ENCODE measurements at places on chromosomes 6 and 20.

DNA sequence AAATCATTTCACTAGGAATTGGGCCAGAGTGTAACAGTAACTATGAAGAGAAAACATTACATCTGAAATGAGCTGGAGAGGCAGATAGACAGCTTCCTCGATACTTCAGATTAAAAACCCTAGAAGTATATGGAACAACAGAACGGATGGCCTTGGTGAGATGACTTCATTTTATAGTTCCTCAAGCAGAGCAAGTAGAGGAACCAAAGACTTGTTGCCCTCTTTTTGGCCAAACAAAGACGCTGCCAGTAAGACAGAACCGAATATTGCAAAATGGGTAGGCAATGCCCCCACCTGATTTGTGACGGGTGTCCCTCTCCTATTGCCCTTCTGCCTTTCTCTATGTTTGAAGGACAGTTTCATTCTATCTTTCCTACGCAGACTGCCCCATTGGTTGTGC, 53.5 kb downstream of the AGPAT4 start:
- no peak for DNase-seq

DNA sequence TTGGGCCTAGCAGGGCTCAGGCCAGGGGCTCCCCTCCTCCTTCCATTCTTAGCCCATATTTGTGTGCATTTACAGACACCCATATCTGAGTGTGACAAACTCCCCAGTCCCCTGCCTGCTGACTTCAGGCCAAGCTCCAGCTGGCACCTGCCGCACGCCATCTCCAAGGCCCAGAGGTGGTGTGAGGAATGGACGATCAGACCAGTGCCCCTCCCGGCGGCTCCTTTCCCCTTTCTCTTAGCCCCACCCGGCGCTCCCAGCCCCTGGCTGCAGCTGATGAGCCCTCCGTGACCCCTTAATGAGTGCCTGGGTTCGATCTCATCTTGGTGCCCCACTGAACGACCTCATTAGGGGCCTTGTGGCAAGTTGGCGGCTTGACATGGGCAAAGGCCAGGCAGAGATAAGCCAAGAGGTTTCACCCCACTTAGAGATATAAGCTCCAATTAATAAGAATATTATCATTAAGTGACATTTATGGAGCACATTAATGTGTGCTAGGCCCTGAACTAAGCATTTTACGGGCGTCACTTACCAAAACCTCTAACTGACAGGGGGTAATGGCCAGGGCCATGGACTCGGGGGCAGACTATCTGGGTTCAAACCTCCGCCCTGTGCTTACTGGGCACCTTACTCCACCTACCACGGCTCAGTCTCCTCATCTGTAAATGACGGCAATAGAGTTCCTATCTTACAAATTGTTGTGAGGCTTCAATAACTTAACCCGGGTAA, 17.5 kb downstream of the ADA start:
- DNase-seq: no peak

- DNase-seq: no peak
Observed at GRCh38 chr20:58492074-58492718, 23.0 kb downstream of the APCDD1L start.

DNA sequence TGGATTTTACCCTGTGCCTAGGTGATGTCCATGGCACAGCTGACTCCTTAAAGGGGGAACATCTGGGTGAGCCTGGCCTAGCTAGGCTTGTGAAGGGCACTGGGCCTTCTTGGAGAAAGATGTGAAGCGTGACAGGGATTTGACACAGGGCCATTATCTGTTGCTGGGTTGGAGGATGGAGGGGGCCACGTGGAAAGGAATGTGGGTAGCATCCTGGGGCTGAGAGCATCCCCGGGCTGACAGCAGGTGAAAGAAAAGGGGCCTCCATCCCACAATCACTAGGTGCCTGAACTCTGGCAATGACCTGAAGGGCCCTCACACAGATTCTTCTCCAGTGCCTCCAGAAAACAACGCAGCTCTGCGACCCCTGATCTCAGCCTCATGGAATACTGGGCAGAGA, 124.7 kb downstream of the DTNBP1 start:
- no peak for DNase-seq

GRCh38 chr6:40693768-40694167, 106.6 kb upstream of the LRFN2 start:
- no peak for DNase-seq

DNA sequence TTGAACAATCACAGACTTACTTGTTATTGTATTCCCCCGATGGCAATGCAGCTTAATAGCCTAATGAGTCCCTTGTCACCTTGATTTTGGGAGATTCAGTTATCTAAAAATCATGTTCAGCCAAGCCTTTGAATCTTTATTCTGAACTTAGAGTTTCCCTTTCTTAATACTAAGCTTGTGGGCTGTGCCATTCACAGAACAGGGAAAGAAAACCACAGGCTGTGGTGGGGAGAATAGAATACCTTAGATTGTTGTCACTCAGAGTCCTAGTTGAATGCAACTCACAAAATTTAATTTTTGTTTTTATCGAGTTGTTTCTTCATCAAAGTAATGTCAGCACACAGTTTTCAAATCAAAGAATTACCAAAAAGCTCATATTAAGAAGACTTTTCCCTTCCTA, 37.4 kb downstream of the RFPL4B start:
- DNase-seq: no peak

- DNase-seq: no peak
Observed at GRCh38 chr20:38870733-38871559, 55.3 kb upstream of the FAM83D start.

DNA sequence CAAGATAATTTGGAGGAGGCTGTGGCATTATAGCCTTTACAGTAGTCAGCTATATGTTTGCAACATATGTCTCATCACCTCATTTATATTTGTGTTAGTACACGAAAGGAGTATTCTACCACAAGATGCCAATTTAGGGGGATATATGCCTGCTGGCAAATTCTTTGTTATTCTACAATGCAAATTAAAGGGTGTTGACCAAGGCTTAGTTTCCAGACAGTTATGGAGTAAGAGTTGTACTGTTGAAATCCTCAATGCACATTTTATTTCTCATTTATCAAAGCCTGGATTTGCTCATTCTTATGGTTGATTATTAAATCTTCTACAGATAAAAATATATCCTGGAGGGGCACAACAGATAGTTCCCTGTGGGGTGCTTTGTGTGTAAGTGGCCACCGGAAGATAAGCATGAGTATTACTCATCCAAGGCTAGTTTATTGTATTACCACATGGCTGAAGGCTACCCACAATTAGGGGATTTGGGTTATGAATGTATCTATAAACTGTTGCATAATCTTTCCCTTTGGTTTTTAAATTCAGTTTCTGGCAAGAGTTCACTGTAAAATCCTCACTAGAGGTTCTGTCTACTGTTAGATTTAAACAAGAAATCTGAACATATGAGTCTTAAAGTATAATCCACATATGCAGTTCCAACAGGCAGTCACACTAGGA, 9.0 kb downstream of the CST9 start:
- DNase-seq: no peak

DNA sequence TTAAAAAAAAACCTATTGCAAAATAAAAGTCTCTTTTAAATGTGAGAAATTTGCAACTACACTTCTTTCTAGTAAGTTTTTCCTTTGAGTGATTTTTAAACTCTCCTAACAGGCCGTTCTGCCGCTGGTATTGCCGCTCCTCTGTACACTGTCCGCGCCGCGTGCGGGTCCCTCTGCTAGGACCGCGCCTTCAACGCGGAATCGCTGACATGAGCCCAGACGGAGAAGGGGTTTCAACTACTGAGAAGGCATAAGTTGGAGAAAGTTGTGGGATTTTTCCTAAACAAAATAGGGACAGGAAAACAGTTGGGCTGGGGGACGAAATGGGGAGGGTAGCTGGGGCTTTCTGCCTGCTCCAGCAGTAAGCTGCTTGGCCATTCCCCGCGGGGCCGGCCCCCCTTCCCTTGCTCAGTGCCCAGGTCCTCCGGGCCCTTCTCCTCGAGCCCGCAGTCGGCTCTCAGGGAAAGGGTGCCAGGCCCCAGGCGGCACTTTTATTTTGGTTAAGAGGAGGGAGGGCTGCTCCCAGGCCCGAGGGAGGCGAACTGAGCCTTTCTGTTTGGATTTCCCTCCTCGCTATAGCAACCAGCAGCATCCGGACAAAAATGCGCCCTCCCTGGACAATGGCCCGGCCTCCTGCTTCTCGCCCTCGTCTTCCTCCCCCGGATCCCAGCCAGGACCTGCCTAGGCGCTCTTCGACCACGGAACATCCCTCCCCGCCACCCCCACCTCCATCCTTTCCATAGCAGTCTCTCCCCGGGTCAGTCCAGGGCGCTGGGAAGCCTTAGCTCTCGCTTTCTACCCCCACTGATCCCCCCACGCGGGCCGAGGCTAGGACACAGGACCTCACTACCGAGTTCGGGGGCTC, 6.8 kb upstream of the POU3F2 start:
- no peak for DNase-seq

DNA sequence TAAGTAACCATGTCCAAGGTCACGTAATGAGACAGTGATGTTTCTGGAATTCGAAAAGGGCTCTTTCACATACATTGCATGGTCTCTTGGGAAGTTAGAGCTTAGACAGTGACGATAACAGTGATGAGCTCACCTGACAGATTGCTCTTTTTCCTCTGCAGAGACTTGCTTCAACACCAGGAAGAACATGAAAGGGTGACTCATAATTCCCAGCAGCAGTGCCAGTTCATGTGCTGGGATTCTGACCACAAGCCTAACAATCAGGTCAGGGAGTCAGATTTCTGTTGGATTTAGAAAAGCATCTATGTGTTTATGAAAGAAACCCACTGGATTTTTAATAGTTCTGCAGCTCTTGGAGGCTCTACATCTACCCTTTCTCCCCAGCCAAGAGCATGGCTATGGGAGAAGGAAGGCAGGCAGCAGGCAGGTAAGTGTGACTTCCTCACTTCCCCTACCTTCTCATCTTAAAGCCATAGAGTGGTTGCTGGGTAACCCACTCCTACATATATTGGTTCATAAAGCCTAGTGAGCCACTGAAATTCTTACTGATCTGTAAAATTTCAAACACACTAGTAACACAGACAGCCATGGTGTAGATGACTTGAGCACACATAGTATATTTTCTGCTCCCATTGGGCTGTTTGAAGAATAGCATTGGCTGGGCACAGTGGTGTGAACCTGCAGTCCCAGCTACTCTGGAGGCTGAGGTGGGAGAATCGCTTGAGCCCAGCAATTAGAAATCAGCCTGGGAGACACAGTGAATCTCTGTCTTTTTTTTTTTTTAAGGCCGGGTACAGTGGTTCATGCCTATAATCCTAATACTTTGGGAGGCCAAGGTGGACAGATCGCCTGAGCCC, 44.4 kb upstream of the LOC128125822 start:
- no peak for DNase-seq

DNA sequence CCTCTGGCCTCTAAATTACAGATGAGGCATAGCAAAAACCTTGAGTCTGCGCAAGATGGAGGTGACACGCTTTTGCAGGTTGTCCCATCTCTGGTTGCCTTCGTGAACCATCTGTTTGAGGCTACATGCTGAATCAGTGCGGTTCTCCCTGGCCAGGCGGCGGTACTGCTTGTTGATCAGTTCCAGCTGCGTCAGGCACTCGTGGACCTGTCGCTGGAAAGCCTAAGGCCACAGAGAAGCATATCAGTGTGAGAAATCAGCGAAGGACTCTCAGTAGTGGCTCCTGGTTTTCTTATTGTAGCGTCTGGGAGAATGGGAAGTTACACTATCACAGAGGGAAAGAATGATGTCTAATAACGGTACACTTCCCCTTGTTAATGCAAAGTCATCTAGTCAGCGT, 344.4 kb downstream of the ESR1 start:
- DNase-seq: no peak

DNA sequence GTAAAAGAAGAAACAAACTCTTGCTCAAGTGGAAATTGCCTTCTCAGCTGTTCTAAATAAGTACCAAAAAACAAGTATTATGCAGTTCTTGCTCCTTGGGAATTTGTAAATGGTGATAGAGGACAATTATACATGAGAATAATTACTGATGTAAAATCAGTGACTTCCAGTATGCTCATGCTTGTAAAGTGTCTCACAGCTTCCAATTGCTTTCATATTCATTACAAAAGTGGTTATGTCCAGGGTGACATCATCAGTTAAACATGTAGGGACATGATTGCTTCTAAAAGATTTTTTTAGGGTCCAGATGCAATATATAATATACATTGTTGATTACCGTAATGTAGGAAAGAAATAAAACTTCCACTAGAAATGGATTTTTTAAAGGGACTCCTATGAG, 122.8 kb upstream of the B3GAT2 start:
- DNase-seq: no peak

- DNase-seq: no peak
Observed at GRCh38 chr6:42347456-42347855, 104.3 kb downstream of the TRERF1 start.

GRCh38 chr20:8330785-8331695, 199.0 kb downstream of the PLCB1 start:
- no peak for DNase-seq

DNA sequence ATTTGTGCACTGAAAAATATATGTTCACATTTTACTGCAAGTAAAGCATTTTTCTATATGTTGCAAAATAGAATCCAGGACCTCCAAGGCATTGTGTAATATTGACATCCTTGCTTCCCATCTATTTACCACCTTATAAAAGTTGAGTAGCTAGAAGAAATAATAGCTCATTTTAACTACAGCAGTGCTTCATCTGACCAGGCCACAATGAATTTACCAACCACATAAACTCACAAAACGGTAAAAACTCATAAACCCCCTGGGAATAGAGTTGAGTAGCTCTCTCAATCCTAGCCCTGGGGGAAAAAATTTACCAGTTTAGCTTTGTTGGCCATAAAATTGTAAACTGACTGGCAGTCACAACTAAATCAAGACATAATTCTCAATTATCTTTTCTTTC, 3.9 kb downstream of the ATXN1 start:
- DNase-seq: no peak

- no peak for DNase-seq
Observed at GRCh38 chr6:113651120-113651519, 206.0 kb upstream of the MARCKS start.

DNA sequence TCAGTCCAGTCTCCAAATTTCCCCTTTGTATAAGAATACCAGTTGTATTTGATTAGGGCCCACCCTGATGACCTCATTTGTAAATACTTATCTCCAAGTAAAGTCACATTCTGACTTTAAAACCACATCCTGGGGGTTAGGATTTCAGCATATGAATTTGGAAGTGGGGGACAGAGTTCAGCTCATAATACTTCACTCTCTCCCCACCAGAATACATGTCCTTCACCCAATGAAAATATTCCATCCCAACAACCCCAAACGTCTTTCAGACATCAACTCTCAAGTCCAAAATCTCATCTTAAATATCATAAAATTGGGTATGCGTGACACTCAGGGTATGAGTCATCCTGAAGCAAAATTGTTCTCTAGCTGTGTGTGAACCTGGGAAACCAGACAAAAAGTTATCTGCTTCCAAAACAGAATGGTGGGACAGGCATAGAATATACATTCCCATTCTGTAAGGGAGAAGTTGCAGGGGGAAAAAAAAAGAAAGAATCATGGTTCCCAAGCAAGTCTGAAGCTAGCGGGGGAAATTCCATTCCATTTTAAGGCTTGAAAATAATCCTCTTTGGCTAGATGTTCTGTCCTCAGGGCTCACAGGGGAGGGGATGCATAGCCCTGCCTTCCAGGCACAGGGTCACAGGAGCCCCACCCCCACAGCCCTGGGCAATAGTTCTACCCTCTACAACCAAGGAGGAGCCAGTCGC, 113.9 kb downstream of the ADAT2 start:
- no peak for DNase-seq
